ENCODE measurements at places on chromosomes 2 and 18. TPM values are rescaled to one million over a fixed set of nuclear protein-coding genes. Genes with fewer than 3 reads are reported as not detected.

The RGPD3 gene
- 1.2 TPM for total RNA-seq

The SGPP2 gene
- 0.82 TPM for total RNA-seq

The SNTG2 gene
- 4.5 TPM for total RNA-seq

The KHK gene
- total RNA-seq: 4.9 TPM

The NMUR1 gene
- total RNA-seq: 0.41 TPM

The KIF3C gene
- total RNA-seq: 86.8 TPM

The LYPD6B gene
- total RNA-seq: 4.5 TPM

The STARD6 gene
- total RNA-seq: 0.82 TPM

The HMSD gene
- total RNA-seq: not detected

The POMC gene
- 1.2 TPM for total RNA-seq

GRCh38 chr2:136021406-136021805 is 36.0 kb upstream of the DARS1 start:
- no peak for DNase-seq

GRCh38 chr2:236175548-236176150 is 7.5 kb upstream of the GBX2 start:
- peak; percentile 29 for DNase-seq

DNA sequence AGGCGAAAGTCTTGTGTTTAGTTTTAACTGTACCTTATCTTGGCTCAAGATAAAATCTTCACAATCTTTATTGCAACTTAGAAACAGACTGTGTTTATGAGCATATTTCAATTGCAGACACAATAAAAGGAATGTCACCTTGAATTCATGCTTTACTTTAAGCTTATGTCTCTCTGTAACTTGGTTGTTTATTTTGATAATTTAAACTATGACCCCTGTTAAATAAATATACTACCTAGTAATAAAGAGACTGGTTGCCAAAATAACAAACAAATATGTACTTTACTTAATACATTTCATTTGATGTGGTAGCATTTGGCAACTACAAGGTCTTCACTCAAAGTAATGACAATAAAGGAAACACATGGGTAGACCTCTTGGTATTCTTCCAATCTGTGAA is 202.6 kb downstream of the KCNJ3 start:
- DNase-seq: no peak

DNA sequence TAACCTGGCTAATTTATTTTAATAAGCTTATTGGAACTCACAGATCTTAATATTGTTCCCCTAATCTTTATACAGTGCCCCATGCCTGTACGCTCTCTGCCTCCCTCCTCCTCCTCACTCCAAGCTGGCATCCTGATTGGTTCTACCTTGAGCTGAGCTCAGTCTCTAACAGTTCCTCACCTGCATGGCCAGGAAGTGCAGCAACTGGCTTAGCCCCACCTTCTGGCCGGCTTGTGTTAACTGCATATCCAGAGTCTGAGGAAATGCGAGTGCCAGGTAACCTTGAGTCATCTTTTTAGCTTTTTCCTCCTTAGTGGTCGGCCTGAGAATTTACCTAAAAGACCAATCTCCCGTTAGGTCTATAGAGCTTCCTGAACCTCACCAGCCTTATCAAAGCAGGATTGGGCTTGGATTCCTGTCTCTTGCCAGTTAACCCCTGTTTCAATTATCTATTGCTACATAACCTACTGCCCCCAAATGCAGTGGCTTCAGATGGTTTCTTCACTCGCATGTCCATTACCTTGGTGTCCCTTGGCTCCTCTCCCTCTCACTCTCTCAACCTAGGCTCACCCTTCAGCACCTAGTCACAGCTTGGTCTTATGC is 89.5 kb upstream of the STK39 start:
- DNase-seq: no peak

- no peak for DNase-seq
These were observed 2.4 kb upstream of the PRKD3 start for GRCh38 chr2:37326866-37327634.

GRCh38 chr2:186822323-186822722 is 26.6 kb downstream of the ZSWIM2 start:
- no peak for DNase-seq

DNA sequence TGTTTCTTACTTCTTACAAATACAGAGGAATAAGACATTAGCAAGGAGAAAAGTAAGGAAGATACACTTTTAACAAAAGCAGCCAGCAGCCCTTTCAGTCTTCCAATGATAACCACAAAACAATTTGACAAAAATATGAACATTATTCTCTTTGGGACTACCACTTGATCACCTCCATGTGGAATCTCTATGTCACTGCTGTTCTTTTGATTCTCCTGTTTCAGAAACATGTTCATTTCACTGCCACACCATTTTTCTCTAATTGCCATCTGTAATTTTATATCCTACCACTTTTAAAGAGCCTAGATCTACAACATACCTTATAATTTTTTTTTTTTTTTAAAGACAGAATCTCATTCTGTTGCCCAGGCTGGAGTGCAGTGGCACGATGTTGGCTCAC is 10.9 kb downstream of the INO80D start:
- no peak for DNase-seq

GRCh38 chr2:241010531-241011295 is 12.3 kb downstream of the SNED1 start:
- DNase-seq: no peak

DNA sequence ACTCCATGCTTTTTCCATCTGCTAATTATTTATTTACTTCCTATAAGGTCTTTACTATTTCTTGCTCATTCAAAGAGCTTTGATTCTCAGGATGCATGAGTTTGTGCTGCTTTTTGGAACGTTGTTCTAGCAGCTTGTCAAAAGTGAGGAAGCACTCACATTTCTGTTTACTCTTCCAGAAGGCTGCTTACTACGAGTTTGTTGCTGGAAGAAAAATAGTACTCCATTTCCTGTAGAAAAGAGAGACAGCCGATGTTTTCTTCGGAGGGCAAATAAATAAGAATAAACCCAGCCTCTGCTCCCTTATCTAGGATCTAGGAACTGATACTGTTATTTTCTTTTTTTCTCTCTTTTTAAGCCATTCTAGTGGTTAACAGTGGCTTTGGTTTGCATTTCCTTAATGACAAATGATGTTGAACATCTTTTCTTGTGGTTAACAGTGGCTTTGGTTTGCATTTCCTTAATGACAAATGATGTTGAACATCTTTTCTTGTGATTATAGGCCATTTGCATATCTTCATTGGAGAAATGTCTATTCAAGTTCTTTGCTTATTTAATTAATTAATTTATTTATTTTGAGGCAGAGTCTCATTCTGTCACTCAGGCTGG is 20.5 kb downstream of the CYP27A1 start:
- no peak for DNase-seq

DNA sequence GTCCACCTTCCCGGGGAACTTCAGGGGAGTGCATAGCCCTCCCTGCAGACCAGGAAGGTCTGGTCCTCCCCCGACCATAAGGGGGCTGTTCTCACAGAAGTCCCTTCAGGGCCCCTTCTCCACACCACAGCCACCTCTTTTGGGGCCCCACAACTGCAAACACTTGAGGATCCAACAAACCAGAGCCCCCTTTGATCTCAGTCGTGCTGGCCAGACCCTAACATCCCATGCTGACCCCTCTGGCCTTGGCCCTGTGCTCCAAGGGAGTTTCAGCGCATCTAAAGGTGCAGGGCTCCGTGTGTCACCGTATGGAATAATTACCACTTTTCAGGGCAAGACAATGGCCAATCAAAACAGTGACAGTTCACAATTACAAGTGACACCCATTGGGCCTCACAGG is 57.7 kb downstream of the ADNP2 start:
- DNase-seq: no peak

- no peak for DNase-seq
These were observed 300.3 kb downstream of the AGPS start for GRCh38 chr2:177692783-177693269.

GRCh38 chr18:51017140-51017879 is 12.7 kb upstream of the SMAD4 start:
- DNase-seq: no peak

DNA sequence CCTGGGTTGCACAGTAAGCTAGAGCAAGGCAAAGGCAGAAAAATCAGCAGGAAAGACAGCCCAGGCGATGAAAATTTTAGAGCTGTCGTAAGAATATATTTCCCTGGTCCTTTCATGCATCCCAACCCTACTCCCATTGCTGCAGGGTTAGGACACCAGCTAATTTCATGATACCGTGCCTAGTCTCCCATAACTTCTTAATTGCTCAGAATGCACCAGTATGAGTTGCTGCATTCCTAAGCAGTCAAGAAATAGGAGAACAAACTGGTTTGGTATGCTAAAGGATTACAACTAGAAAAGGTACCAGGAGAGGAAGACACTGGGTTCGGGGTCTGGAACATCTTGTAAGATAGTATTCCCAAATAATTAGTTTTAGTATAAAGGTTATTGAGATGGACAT is 269.4 kb upstream of the NRXN1 start:
- DNase-seq: no peak

DNA sequence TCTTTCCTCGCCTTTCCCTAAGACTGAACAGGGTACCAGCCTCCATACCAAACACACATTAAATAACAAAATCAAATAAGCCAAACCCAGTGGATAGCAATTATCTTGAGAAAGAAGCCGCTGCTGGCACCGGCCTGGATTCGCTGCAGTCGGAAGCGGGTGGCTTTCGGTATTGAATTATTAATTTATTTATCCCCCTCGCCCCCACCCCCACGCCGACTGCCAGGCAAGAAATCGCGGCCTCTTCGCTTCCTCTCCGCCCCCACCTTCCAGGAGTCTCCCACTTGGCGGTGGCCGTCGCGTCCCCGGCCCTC is 370 bp upstream of the ZNF804A start:
- no peak for DNase-seq

DNA sequence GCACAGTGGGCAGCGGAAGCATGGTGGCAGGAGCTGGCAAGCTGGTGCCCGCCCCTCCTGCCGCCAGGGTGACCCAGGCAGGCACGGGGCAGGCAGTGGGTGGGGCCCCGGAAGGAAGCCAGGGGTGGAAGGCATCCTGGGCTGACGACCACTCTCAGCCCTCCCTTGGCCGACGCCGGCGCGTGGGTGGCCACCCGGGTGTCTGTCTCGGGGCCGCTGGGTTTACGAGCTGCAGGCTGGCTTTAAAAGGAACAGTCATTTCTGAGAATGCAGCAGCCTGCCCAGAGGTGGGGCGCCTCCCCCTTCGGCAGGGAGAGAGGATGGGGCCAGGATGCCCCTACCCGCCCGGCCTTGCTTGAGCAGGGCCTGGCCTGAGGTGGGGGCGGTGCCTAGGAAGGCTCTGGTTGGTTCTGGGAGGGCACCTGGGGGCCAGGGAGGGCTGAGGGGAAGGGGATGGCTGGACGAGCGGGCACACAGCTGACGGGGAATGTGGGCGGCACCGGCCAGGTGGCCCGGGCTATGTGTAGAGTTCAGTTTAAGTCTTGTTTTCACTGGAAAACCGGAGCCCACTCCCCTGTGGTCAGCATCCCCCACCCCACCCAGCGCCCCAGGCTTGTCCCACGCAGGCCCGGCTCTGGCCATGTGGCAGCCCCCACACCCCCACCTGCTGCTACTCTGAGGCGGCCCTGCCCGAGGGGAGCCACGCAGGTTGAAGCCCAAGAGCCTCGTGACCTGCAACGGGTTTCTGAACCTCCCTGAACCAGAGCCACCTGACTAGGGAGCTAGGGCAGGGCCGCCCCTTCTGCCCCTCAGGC is 6.3 kb downstream of the BOK start:
- DNase-seq: no peak

- DNase-seq: no peak
These were observed 794.5 kb downstream of the DSC3 start for GRCh38 chr18:30248056-30248455.

- DNase-seq: no peak
These were observed 205.1 kb downstream of the PARD3B start for GRCh38 chr2:204750389-204750788.

- no peak for DNase-seq
These were observed 92.1 kb downstream of the TMEM18 start for GRCh38 chr2:584863-585823.

- peak; percentile 71 for DNase-seq
These were observed at the start of gene MTLN for GRCh38 chr2:110211938-110212858. TSS of gene MTLN (minus strand) at chr2:110212547. CDS start at chr2:110212525, 22 bp downstream.

- no peak for DNase-seq
These were observed 4.3 kb downstream of the KLF7 start for GRCh38 chr2:207161247-207162123.

GRCh38 chr2:128446874-128447537 is 128.3 kb upstream of the HS6ST1 start:
- no peak for DNase-seq

DNA sequence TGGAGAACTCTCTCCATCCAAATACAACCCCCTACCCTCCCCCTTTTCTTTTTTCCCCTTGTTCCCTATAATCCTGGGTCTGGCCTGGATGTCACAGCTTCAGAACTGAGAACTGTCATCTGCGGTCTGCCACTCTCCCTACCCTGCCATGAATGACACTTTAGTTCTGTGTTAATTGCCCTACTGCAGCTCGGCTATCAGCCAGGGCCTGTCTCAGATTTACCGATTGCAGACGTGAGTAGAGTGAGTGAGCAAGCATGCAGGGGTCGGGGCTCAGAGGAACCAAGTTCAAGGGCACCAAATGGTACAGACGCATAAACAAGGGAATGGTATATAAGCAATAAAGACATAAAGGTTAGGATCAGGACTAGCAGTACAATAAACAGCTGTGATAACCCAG is 967.8 kb downstream of the BCL11A start:
- no peak for DNase-seq

DNA sequence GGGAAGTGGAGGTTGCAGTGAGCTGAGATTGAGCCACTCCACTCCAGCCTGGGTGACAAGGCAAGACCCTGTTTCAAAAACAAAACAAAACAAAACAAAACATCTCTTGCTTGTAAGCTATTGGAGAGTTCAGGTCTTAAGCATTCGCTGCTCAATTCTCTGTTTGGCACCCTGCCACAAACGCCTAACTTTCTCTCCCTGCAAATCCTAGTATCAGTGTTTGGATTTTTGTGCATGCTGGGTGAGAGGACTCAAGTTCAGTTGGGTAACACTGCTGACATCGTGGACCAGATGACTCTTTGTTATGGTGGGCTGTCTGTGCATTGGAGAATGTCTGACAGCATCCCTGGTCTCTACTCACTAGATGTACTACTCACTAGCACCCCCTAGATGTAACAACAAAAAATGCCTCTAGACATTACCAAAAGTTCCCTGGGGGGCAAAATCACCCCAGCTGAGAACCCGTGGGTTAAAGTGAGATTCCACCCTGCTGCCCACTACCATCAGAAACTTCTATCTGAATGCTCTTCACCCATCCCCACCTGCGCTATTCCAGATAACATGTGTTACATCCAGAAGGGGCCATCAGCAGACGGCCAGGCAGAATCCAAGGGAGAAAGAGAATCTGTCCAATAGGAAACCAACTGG is 50.9 kb downstream of the CACNB4 start:
- DNase-seq: no peak

DNA sequence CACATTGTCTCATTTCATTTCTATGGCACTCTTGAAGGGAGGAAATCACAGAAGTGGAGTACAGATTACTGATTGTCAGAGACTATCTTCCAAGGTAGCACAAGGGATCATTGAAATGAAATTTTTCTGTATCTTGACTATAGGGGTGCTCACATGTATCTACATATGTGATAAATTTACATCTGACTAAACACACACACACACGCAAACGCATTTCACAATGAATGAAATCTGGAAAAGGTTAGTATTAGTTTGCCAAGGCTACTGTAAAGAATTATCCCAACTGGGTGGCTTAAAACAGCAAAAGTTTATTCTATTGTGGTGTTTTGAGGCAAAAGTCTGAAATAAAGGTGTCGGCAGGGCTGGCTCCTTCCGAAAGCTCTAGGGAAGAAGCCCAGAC is 144.6 kb downstream of the SH3BP4 start:
- no peak for DNase-seq
